ENCODE measurements at places on chromosomes 16 and 17.

DNA sequence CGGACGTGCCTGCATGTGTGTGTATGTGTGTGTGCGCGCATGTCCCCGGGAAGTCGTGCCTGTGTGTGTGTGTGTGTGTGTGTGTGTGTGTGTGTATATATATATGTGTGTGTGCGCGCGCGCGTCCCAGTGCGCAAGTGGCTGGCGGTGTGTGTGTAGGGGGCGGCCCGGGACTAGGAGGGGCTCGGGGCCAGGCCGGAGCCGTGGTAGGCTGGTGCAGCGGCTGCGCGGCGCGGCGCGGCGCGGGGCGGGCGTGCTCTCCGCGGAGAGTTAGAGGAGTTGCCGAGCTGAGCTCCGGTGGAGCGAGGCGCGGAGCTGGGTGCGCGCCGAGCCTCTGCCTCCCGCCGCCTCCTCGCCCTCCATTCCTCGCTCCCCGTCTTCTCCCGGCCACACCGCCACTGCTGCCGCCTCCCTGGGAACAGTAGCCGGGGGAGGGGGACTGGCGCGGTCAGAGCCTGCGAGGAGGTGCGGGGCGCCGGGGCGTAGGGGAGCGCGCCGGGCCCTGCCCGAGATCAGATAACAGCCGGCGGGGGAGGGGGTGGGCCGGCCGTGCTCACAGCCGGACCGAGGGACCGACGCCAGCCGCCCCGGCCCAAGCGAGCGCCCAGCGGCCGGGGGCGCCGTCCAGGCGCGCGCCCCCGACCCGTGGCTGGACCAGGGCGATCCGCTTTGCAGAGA is at the start of gene KCNJ12:
Gene KCNJ12 (plus strand): TSS at position 277 of the 678 bp plus-strand sequence. CDS start 38,986 bp downstream, outside the sequence.
- DNase-seq, result no peak

DNA sequence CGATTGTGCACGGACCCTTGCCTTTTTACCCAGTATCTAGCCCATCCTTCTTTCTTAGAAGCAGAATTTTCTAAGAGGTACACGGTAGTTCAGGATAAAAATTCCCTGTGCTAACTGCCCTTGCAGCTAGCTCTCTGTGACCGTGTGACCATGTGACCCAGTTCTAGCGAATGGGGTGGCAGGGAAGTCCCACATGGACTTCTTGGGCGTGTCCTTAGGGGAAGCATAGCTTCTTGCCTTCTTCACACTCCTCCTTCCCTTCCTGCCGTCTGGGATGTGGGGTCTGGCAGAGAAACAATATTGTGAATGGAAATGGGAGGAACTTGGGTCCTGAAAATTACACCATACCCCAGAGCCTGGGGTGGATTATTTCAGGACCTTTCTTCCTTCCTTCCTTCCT is 670.7 kb downstream of the MAF start:
- no peak for DNase-seq

- DNase-seq, result no peak
Measured at GRCh38 chr16:8892101-8892575, 10.0 kb downstream of the LITAFD start.

- no peak for DNase-seq
Measured at GRCh38 chr17:51144266-51145022, 8.9 kb upstream of the NME1 start.

DNA sequence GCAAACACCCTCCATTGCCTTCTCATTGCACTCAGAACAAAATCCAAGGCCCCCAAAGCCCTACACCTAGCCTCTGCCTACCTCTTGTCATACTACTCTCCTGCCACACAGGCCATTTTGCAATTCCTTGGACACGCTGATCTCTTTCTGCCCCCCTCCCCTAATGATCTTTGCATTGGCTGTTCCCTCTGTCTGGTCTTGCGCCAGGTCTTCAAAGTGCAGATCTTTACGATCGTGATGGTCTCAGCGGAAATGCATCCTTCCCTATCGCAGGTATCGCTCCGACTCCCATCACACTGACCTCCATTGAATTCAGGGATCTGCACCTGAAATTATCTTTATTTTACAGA is 777 bp upstream of the MOSMO start:
- DNase-seq, result no peak

- DNase-seq, result peak; percentile 42
Measured at GRCh38 chr17:43118679-43119615, 6.2 kb downstream of the BRCA1 start.

DNA sequence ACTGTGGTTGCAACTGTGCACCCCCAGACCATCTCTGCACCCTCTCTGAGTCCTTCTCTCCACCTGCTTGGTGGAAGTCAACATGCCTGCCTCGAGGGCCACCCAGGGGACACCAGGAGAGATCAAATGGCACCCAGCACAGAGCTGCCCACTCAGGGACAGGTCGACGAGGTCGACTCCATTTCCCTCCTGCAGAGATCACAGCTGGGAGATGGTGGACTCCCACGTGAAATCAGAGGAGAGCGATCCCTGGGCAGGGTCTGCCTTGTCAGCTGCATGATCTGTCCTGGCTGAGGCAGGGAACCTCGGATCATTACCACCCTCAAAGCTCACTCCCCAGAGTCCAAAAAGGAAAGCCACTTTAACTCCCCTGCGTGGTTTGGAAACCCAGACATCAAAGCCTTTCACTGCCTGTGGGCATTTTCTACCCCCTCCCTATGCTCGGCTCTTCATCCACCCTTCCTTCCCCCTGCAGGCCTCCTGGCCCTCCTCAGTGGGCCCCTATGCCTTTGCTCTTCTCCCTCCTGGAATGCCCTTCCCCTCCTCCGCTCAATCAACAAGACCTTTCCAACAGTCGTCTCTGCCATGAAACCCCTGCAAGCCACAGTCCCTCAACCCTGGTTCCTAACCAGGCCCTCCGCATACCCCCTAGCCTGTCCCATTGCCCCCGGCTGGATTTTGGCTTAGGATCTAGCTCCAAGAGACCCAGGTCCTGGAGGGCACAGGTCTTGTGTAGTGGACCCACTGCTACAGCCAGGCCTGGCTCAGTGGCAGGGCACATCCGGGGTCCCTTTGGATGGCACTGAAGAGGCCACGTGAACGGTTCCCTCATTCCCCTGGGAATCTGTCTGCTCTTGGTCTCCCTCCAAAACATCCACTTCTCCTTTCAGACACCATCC is 103.8 kb upstream of the RPL38 start:
- no peak for DNase-seq

GRCh38 chr16:4306470-4307214 is 9.2 kb upstream of the GLIS2 start:
- DNase-seq, result no peak

DNA sequence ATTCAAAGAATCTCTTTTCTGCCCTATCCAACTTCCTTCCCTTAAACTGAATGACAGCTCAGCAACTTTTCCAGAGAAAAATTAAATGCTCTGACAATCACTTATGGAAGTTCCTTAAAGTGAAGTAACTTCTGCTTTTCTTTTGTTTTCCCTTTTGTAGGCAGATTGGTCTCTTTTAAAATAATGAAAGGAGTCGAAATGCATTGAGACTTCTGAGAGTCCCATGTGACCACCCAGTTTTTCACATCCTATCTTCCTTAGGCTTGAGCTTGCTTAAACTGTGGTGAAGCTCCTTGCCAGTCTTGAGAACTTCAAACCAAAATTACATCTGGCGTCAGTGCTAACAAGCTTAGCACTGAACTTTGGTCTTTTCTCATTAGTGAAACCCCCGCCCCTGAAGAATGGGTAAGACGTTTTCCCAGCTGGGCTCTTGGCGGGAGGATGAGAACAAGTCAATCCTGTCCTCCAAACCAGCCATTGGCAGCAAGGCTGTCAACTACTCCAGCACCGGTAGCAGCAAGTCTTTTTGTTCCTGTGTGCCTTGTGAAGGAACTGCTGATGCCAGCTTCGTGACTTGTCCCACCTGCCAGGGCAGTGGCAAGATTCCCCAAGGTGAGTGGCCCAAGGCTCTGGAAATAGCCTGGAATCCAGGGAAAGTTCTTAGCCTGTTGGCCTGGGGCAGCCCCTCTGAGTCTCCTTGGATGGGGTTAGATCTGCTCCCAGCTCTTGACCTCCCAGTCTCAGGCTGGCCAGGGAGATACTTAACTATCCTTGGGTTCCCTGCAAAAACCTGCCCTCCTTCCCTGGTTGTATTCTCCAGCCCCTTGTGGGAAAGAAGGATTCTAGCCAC is 1.2 kb downstream of the TMEM106A start:
- no peak for DNase-seq

DNA sequence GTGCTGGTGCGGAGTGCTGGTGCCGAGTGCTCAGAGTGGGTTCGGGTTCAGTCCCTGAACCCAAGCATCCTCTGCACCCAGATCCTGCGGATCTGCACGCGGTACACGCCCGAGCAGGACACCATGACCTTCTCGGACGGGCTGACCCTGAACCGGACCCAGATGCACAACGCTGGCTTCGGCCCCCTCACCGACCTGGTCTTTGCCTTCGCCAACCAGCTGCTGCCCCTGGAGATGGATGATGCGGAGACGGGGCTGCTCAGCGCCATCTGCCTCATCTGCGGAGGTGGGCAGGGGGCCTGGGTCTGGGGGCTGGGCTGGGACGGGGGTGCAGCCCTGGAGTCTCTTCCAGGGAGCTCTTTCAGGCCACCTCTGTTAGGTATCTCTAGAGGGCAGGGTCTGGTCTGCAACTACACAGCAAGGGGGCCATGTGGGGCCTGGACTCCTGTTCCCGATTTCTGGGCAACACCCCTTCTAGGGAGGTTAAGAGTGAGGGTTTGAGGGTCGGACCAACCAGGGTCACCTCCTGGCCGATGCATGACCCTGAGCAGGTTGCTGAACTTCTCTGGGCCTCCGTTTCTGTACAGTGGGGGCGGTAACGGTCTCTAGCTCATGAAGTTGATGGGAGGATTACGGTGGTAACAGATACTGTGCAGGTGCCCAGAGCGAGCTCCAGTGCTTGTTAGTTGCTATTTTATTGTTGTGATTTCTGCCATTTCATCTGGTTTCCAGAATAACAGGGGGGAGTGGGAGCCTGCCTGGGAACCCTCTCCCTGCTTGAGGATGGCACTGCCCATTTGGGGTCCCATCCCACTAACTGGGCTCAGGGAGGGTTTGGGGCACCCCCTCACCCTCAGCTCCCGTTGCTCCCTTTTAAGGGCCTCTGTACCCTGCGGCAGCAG is 10.1 kb downstream of the GJD3 start:
- no peak for DNase-seq

- DNase-seq, result no peak
Measured at GRCh38 chr16:75104836-75105235, 11.7 kb downstream of the LDHD start.

- DNase-seq, result no peak
Measured at GRCh38 chr17:70365091-70365583, 195.8 kb downstream of the KCNJ2 start.

DNA sequence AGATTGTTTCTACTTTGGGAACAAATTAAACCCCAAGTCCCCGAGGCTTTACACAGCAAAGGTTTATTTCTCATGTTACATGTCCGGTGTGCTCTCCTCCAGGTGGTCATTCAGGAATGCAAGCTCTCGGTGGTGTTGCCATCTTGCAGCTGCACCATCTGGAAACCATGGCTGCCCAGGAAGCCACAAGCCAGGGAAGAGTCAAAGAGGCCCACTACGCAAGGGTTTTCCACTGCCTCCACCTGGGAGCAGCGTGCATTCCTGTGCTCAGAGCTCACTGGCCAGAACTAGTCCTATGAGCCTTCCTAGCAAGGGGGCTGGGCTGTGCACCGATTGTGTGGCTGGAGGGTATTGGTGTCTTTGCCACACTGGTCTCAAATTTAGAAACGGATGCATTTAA is 128.8 kb upstream of the FOXF1 start:
- DNase-seq, result no peak

DNA sequence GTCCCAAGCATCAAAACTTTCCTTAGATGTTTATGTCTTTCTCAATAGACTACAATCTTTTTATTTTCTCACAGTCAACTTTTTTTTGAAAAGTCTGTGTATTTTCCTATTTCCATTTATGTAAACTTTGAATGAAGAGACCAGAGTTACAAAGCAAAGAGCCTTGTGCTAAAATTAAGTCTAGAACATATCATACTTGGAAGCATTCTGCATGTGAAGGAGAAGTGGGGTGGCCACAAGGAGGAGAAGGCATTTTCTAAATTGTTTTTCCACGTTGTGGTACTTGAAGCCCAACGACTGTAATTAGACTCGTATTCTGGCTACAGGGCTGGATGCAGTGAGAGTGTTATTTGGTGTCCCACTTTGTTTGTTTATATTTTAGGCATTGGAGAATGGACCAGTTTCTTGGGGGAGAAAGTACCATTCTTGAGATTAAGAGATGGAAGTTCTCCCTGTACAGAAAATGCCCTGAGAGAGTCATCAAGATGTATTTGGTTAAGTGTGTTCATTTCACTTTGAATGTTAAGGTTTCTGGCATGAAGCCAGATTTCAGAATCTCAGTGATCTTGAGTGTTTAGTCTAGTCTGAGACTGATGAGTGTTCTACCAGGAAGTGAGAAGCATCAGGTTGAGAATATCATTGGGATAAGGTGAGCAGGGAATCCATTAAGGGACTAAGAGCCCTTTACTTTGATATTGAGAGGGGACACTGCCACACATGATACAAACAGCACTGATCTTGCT is 71.6 kb downstream of the MAP2K6 start:
- no peak for DNase-seq

DNA sequence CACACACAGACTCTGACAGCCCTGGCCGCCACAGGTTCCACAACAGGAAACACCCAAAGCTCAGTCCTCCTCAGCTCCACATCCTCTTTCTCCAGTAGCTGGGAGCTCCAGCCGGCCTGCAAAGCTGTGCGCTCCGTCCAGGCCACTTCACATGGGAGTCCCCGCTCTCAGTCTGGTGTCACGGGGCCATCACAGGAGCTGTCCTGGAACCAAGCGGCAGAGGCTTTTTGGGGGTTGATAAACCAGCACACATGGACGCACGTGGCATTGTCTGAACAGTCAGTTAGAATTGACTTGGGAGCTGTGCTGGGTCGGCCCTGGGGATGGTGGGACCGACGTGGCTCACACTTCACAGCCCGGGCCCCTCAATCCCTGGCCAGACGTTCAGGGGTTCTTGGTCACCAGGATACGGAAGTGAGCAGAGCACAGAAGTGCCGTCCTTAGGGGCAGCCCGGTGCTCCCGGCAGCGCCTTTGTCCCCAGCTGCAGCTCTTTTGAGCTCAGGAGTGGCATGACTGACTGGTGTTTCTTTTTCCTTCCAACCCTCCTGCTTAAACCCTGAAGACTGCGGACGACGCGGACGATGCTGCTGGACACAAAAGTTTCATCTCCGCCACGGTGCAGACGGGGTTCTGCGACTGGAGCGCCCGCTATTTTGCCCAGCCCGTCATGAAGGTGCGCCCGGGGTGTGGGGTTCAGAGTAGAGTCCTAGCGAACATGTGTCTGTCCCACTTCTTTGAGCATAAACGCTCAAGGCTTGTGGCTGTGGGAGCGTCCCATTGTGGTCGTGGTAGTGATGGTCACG is 66.6 kb upstream of the CHMP6 start:
- DNase-seq, result no peak

GRCh38 chr16:35798885-35799426 is 2339.5 kb downstream of the TP53TG3F start:
- DNase-seq, result no peak

GRCh38 chr16:1200014-1200627 is 24.9 kb downstream of the TPSG1 start:
- no peak for DNase-seq

GRCh38 chr16:78709137-78709884 is 609.9 kb downstream of the WWOX start:
- DNase-seq, result no peak

GRCh38 chr16:85347213-85347591 is 234.9 kb upstream of the CIBAR2 start:
- no peak for DNase-seq

Data from osteocyte (in vitro differentiated cells).